OCI-M1 (cell line): ENCODE measurements at places on chromosomes 16 and 17.

- DNase-seq = peak; percentile 77
These were observed 12.3 kb downstream of the GLIS2 start for GRCh38 chr16:4328046-4328781.

- DNase-seq = no peak
These were observed 431 bp downstream of the TEKT3 start for GRCh38 chr17:15340966-15341365.

DNA sequence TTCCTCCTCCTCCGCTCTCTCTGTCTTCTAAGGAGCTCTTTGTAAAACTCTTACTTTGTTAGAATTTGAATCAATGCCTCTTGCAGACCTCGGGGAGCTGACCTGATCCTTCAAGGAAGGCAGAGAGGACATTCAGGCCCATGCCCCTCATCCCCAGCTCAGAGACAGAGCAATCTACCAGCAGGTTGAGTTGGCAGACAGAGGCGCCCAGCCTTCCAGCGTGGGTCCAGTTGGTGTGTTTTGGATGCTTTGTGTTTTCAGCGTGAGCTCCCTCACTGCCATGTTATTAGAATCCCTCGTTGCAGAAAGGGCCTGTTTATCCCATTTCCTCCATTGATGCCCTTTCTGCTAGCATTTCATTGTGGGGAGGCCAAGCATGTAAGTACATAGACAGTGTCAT lies 167.1 kb downstream of the CMIP start:
- no peak for DNase-seq

DNA sequence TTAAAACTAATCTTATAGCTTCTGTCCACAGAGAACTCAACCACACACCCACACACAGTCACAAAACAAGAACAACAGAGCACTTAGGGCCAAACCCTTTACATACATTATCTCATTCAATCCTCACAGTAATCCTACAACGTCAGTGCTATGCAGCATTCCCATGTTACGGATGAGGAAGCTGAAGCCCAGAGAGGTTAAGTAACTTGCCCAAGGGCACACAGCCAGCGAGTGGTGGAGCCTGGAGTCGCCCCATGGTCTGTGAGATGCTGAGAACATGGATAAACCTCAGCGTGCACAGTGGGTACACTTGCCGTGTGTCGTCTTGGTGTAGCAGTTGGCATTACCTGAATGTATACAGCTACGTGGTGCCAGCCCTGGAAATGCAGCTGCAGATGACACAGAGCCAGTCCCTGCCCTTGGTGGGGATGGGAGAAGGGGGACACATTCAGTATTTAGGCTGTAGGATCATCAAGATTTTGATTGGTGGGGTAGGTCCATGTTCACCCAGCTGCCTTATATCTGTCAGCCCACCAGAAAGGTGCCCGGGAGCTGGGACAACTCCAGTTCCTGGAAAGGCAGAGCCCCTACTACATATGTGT lies 177.0 kb downstream of the IRF8 start:
- DNase-seq = no peak

DNA sequence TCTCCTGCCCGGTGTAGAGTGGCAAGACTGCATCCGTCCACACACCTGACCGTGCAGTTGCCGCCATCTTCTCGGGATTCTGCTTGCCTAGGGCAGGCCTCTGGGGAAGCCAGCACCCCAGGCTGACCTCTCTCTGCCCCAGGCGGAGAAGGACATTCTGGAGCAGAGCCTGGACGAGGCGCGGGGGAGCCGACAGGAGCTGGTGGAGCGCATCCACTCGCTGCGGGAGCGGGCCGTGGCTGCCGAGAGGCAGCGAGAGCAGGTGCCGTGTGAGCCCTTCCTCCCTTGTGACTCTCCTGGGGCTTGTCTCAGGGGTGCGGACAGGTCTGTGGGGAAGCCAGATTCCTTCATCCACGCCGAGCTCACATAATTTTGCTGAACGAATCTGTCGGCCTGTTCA lies 19.8 kb downstream of the CARD14 start:
- no peak for DNase-seq
